ENCODE measurements at places on chromosomes 4 and X. TPM values are rescaled to one million over a fixed set of nuclear protein-coding genes. Genes with fewer than 3 reads are reported as not detected.
A peak's percentile ranks its signal among the peaks of the same experiment; 100 is the strongest.

DNA sequence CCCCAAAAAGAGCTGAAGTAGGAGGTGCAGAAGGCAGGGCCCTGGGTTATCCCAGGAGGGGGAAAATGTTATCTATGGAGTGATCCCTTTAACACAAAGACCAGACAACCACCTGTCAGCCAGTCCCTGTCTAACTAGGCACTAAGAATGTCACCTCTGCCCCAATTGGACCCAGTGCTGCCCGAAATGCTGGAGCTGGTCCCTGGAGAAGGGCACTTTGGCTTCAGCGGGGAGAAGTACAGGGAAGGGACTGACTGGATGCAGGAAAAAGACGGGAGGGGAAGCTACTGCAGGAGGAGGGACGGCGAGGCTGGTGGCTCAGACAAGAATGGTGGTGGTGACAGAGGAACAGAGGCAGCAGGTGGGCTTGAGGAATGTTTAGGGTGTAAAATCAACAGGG, 17.3 kb downstream of the PHKA2 start:
- H3K27ac ChIP-seq: peak overlapping the region; percentile 19
- H3K27me3 ChIP-seq: no peaks in the 10 kb centered on the region
- no peaks in the 10 kb centered on the region for H3K4me1 ChIP-seq
- H3K36me3 ChIP-seq: no peaks in the 10 kb centered on the region
- no peak for DNase-seq

DNA sequence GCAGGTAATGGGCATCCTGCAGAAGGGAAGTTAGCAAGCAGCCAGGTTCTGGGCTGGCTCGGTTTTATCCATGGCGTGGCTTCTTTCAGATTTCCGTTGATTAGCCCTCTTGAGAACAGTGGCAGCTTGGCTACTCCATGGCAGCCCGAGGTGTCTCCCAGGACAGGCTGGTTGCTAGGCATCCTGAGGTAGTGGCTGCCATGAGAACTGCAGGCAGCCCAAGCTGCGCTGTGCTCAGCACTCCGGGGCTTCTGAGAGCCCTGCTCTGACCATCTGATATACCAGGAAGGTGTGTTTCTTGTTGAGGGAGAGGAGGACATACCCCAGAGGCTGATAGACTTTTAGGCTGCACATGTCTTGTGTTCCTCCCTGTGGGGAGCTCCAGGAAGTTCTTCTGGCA, 253.4 kb upstream of the CASK start:
- H3K4me1 ChIP-seq: no peaks in the 10 kb centered on the region
- H3K4me3 ChIP-seq: no peak overlapping the region
- H3K36me3 ChIP-seq: no peaks in the 10 kb centered on the region
- H3K27ac ChIP-seq: no peak overlapping the region

DNA sequence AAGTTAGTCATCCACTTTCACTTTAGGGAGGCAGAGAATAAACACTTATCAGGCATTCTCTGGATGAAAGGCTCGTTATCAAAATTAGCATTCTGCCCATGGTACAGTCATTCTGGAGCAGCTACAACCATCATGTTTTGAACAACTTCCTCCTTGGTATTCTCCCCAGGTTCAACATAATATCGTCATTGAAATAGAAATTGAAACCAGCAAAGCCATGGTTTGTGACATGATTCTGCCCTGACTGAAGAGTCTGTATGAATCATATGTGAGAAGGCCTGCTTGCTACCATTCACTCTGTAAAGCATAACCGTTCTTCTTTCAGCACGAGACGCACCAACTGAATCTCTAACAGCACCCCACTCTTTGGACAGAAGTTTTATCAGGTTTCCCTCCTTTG, 127.5 kb upstream of the RADX start:
- H3K4me3 ChIP-seq: no peak overlapping the region
- no peak for DNase-seq
- no peaks in the 10 kb centered on the region for H3K36me3 ChIP-seq

DNA sequence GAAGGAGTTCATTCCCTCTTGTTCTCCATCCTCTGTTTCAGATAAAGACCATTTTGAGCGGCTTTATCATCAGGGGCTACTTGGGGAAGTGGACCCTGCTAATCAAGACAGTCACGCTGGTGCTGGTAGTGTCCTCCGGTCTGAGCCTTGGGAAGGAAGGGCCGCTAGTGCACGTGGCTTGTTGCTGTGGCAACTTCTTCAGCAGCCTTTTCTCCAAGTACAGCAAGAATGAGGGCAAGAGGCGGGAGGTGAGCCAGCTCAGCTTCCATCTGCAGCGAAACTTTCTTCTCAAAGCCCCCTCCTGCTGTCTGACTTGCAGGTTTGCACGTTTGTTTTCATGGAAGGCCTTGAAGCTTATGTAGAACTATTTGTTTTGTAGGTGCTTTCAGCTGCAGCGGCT, 49.5 kb downstream of the CLCN4 start:
- no peak overlapping the region for H3K4me3 ChIP-seq
- no peak for DNase-seq
- no peaks in the 10 kb centered on the region for H3K4me1 ChIP-seq
- H3K27me3 ChIP-seq: no peaks in the 10 kb centered on the region
- H3K36me3 ChIP-seq: peaks cover 5% of the 10 kb centered on the region

GRCh38 chr4:129043523-129043922, 49.8 kb downstream of the SCLT1 start:
- H3K27me3 ChIP-seq: no peaks in the 10 kb centered on the region
- no peak overlapping the region for H3K27ac ChIP-seq
- no peak for DNase-seq
- H3K4me1 ChIP-seq: no peaks in the 10 kb centered on the region

DNA sequence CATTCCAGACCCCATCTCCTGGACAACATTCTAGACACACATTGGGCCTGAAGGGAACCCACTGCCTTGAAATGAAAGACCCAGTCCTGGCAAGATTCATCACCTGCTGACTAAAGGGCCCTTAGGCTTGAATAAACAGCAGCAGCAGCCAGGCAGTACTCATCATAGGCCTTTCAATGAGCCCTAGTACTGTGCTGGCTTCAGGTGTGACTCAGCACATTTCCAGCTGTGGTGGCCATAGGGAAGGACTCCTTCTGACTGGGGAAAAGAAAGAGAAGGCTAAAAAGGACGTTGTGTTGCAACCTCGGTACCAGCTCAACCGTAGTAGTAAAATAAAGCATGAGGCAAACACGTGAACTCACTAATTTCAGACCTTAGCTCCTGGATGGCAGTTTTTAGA, 344.0 kb downstream of the ACTRT1 start:
- no peak overlapping the region for H3K4me3 ChIP-seq
- H3K4me1 ChIP-seq: no peaks in the 10 kb centered on the region
- no peaks in the 10 kb centered on the region for H3K36me3 ChIP-seq
- H3K27me3 ChIP-seq: no peaks in the 10 kb centered on the region
- no peak overlapping the region for H3K27ac ChIP-seq
- DNase-seq: no peak

GRCh38 chrX:100319716-100320115, 90.4 kb downstream of the PCDH19 start:
- no peak for DNase-seq
- no peaks in the 10 kb centered on the region for H3K27me3 ChIP-seq
- H3K4me1 ChIP-seq: no peaks in the 10 kb centered on the region
- no peak overlapping the region for H3K27ac ChIP-seq

DNA sequence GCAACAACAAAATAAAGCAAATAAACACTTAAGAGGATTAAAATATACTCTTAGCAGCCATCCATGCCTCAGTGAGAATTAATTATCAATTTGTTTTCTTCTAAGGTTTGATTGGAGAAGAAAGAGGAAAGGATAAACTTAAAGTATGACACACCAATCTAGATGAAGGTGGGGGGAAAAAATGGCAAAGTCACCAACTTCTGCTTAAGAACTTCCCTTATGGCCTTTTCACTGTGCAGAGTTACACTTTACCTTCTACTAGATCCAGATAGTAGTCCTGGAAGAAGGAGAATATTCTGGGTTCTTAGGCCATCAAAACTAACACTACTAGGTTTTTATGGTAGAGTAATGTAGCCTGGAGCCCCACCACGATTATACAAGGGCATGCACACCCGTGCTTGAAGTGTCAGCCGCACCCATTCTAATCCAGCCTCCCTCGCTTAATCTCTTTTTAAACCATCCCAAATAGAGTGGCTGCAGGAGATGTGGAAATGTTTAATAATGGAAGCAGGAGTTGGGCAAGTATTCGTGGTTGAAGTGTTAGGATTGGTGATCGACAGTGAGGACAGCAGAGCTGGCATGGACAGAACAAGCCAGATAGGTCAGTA, 14.1 kb downstream of the ENPEP start:
- peaks cover 15% of the 10 kb centered on the region for H3K4me1 ChIP-seq
- H3K27me3 ChIP-seq: peaks cover 4% of the 10 kb centered on the region
- no peak for DNase-seq
- H3K36me3 ChIP-seq: no peaks in the 10 kb centered on the region

GRCh38 chr4:149965206-149965605, 113.0 kb upstream of the DCLK2 start:
- DNase-seq: no peak
- H3K36me3 ChIP-seq: no peaks in the 10 kb centered on the region
- H3K4me3 ChIP-seq: no peak overlapping the region

GRCh38 chrX:9352694-9353411, 112.0 kb upstream of the TBL1X start:
- peak; percentile 43 for DNase-seq
- no peaks in the 10 kb centered on the region for H3K36me3 ChIP-seq
- H3K27ac ChIP-seq: no peak overlapping the region
- peaks cover 16% of the 10 kb centered on the region for H3K27me3 ChIP-seq
- no peak overlapping the region for H3K4me3 ChIP-seq

- no peak overlapping the region for H3K4me3 ChIP-seq
- no peak overlapping the region for H3K27ac ChIP-seq
Observed at GRCh38 chrX:38672646-38673045, 111.3 kb downstream of the TSPAN7 start.

DNA sequence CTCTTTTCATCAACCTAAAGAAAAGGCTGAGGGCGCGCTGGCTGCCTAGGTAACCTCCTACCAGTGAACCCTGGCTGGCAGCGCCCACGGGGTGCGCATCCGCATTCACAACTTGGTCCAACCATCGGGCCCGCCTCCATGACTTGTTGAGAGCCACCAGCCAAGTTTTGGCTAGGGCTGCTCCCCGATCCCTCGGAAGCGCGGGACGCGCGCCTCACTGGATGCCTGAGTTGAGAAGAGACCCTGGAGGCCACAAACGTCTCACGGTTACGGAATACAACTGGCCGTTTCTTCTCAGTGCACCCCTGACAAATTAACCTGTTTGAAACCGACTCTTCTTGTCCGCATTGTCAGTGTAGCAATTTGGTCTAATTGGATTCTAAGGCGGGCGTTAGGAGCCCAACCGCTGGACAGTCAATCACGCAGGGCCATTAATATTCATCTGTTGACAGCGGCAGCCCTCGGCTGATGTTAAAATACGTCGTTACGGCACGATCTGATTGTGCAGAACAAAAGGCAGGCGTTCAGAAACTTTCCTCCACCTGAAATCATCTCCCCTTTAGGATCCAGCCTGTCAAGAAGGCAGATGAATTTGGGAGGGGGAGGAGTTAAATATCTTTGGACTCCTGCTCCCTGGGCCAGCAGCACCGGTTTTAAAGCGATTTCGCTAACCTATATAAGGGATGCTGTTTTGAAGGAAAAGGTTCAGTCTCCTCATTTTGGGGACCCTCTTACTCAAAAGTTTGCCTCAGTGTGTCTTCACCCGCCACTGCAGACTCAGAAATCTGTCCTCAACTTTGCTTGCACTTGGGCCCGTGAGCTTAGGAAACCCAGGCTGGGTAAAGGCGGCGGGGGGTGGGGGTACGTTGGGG, 1.2 kb downstream of the GPC3 start:
- DNase-seq: no peak
- H3K27ac ChIP-seq: no peak overlapping the region
- H3K27me3 ChIP-seq: no peaks in the 10 kb centered on the region
- no peaks in the 10 kb centered on the region for H3K36me3 ChIP-seq

DNA sequence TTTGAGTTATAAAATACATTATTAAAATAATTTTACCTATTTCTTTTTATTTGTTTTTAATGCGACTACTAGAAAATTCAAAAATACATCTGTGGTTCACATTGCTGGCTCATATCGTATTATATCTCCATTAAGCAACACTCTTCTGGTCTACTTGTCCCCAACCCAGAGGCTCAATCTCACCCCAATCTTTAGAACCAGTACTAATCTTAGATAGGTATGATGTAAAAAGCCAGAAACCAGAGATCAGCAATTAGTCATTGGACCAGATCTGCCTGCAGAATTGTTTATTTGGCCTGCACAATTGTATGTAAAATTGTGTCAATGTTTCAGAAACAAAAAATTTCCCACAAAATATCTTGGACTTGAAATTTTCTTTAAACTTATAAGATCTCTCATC, 155.5 kb upstream of the BMP3 start:
- H3K36me3 ChIP-seq: no peaks in the 10 kb centered on the region
- no peaks in the 10 kb centered on the region for H3K27me3 ChIP-seq
- no peak overlapping the region for H3K4me3 ChIP-seq
- no peak overlapping the region for H3K27ac ChIP-seq
- H3K4me1 ChIP-seq: no peaks in the 10 kb centered on the region

- DNase-seq: no peak
- H3K4me3 ChIP-seq: no peak overlapping the region
- H3K36me3 ChIP-seq: no peaks in the 10 kb centered on the region
- no peak overlapping the region for H3K27ac ChIP-seq
Observed at GRCh38 chr4:61380865-61381264, 180.7 kb downstream of the ADGRL3 start.

DNA sequence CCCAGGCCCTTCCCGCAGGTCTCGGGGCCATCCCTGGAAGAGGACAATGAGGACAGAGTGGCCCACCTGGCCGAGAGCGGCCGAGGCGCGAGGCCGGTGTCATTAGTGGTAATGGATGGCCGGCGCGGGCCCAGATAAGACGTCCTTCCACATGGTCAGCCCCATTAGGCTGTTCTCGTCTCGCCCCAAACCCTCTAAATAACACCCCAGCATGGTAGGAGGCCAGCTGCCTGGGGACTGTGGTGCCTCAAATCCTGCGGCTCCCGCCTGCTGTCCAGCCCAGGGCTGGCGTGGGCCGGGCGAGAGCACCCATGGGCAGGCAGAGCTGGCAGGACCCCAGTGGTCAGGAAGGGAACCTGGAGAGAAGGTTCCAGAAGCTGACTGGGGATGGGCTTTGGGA, 121.7 kb downstream of the FAM53A start:
- H3K4me1 ChIP-seq: no peaks in the 10 kb centered on the region
- no peak for DNase-seq
- no peak overlapping the region for H3K4me3 ChIP-seq
- H3K36me3 ChIP-seq: no peaks in the 10 kb centered on the region
- no peaks in the 10 kb centered on the region for H3K27me3 ChIP-seq
- H3K27ac ChIP-seq: no peak overlapping the region

- no peaks in the 10 kb centered on the region for H3K27me3 ChIP-seq
- peaks cover 30% of the 10 kb centered on the region for H3K4me1 ChIP-seq
- no peak for DNase-seq
- no peak overlapping the region for H3K27ac ChIP-seq
- H3K4me3 ChIP-seq: no peak overlapping the region
- no peaks in the 10 kb centered on the region for H3K36me3 ChIP-seq
Observed at GRCh38 chr4:156959298-156959702, 12.3 kb downstream of the PDGFC start.

Gene LRP2BP
- 1.3 TPM for total RNA-seq

Gene CLDN24
- not detected for total RNA-seq

Gene PAGE5
- total RNA-seq: not detected

Gene MAGEA1
- total RNA-seq: not detected

Gene TCEAL7
- 3.1 TPM for total RNA-seq

Gene SHROOM4
- 25.5 TPM for total RNA-seq

Measured in heart left ventricle (tissue), 16 donors.